ENCODE measurements at places on chromosomes 11 and 22. TPM values are rescaled to one million over a fixed set of nuclear protein-coding genes. Genes with fewer than 3 reads are reported as not detected.
A peak's percentile ranks its signal among the peaks of the same experiment; 100 is the strongest.

GRCh38 chr11:118931571-118931970, 5.8 kb upstream of the BCL9L start:
- no peaks in the 10 kb centered on the region for H3K36me3 ChIP-seq
- no peak for DNase-seq
- peaks cover 8% of the 10 kb centered on the region for H3K27me3 ChIP-seq
- peaks cover 19% of the 10 kb centered on the region for H3K4me1 ChIP-seq

DNA sequence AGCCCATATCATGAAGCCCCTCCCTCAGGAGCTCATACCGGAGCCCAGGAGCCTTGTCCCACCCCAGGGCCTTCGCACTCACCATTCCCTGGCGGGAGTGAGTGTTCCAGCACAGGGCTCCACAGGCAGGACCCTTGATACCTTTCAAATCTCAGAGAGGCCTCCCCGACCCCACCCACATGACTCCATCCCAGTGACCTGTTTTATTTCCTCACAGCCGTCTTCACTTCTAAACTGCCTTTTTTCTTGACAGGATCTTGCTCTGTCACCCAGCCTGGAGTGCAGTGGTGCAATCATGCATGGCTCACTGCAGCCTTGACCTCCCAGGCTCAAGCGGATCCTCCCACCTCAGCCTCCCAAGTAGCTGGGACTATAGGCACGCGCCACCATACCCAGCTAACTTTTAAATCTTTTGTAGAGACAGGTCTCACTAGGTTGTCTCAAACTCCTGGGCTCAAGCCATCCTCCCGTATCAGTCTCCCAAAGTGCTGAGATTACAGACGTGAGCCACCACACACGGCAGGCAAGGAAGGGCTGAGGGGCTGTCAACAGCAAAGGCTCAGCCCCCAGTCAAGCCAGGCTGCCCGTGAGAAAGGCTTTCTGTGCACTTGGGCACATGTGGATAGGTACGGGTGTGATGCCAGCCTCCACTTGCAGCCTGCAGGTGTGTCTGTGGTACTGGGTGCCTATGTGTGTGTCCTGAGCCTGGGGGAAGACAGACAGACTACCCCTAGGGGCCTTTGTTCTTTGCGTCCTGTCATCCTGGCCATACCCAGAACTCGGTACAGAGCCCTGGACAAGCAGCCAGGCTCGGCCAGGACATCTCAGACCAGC, 9.3 kb downstream of the RPL3 start:
- H3K4me1 ChIP-seq: peaks cover 25% of the 10 kb centered on the region
- no peaks in the 10 kb centered on the region for H3K27me3 ChIP-seq
- DNase-seq: peak; percentile 91
- no peak overlapping the region for H3K4me3 ChIP-seq
- peaks cover 37% of the 10 kb centered on the region for H3K36me3 ChIP-seq

- peak; percentile 93 for DNase-seq
- peaks cover 19% of the 10 kb centered on the region for H3K4me1 ChIP-seq
- peak overlapping the region; percentile 65 for H3K27ac ChIP-seq
- peak overlapping the region; percentile 68 for H3K4me3 ChIP-seq
- H3K36me3 ChIP-seq: peaks cover 5% of the 10 kb centered on the region
- no peaks in the 10 kb centered on the region for H3K27me3 ChIP-seq
These were observed 789 bp upstream of the KDM2A start for GRCh38 chr11:67118181-67118766.

Gene OR9I1
- not detected for total RNA-seq

Data from osteoblast (primary cell).